ENCODE measurements at places on chromosomes 1 and 21. TPM values are rescaled to one million over a fixed set of nuclear protein-coding genes. Genes with fewer than 3 reads are reported as not detected.

The OR2T33 gene
- not detected for total RNA-seq

DNA sequence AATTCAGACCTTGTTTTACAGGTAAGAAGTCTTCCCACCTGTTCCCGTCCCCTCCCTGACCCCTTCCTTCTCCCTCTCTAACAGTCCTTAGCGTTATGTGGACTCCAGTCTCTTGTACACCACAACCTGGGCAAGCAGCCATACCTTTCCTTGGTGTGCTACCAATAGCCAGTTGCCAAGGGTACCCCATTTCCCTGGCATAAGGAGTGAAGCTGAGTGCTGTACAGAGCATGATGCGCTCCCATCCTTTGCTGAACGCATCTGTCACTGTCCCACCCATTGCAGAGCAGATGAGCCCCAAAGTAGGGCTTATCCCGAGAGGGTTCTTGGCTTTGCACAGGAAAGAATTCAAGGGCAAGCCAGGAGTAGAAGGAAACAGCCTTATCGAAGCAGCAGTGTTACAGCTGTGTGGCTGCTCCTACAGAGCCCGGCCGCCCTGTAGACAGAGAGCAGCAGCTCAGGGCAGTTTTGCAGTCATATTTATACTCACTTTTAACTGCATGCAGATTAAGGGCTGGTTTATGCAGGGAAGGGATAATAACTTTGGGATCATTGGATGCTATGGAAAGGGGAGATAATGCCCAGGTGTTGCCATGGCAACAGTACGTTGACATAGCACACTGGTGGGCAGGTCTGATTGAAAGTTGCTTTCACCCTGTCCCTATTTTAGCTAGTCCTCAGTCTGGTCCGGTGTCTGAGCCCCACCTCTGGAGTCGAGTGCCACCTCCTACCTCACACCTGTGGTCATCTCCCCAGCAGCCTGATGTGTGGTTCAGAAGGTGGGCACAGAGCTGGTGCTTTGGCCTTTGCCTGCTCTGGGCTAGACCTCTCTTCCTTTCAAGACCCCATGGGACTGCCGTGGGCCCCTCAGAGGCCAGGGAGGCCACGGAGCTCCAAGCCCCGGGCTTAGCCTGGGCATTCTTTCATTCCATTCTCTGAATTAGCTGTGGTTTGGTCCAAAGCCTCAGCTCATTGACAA, 5.1 kb downstream of the FHAD1 start:
- no peak for DNase-seq
- H3K27me3 ChIP-seq, result peaks cover 47% of the 10 kb centered on the region
- peaks cover 47% of the 10 kb centered on the region for H3K4me1 ChIP-seq
- H3K36me3 ChIP-seq, result peaks cover 1% of the 10 kb centered on the region

GRCh38 chr21:39313042-39313570, 326 bp downstream of the BRWD1 start:
- H3K27ac ChIP-seq, result peak overlapping the region; percentile 98
- peaks cover 27% of the 10 kb centered on the region for H3K36me3 ChIP-seq
- H3K27me3 ChIP-seq, result no peaks in the 10 kb centered on the region
- peaks cover 33% of the 10 kb centered on the region for H3K4me1 ChIP-seq
- peak overlapping the region; percentile 97 for H3K4me3 ChIP-seq

DNA sequence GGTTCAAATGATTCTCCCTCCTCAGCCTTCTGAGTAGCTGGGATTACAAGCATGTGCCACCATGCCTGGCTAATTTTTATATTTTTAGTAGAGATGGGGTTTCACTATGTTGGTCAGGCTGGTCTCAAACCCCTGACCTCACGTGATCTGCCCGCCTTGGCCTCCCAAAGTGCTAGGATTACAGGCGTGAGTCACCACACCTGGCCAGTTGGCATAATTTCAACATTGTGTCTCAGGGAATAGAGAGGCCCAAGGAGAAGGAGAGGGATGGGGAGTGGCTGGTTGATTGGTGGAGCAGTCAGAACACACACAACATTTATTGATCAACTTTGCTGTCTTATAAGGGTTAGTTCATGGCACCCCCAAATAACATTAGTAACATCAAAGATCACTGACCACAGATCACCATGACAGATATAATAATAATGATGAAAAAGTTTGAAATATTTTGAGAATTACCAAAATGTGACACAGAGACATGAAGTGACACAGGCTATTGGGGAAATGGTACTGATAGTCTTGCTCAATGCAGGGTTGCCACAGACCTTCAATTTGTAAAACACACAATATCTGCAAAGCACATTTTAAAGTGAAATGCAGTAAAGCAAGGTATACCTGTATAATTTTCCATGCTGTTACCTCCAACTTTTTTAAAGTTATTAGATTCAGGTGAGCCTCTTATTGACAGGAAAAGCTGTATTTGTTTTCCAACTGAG, 15.8 kb upstream of the CYB5R1 start:
- H3K4me3 ChIP-seq, result no peak overlapping the region
- H3K27me3 ChIP-seq, result peaks cover 26% of the 10 kb centered on the region
- H3K36me3 ChIP-seq, result no peaks in the 10 kb centered on the region
- no peak for DNase-seq
- H3K27ac ChIP-seq, result no peak overlapping the region

The MR1 gene
- 14.6 TPM for total RNA-seq
